Osteoblast (primary cell): ENCODE measurements at places on chromosomes 6 and 20. TPM values are rescaled to one million over a fixed set of nuclear protein-coding genes. Genes with fewer than 3 reads are reported as not detected.

GRCh38 chr6:166713434-166714186 is 86.6 kb upstream of the RPS6KA2 start:
- no peak for DNase-seq
- no peak overlapping the region for H3K4me3 ChIP-seq
- no peaks in the 10 kb centered on the region for H3K36me3 ChIP-seq
- H3K27me3 ChIP-seq = no peaks in the 10 kb centered on the region

Gene PACRG
- 0.59 and 1.4 TPM in 2 replicates for total RNA-seq

Gene EFCAB8
- 1.4 TPM in 1 of 2 replicates, not detected in the other for total RNA-seq

Gene SALL4
- 3.3 and 3.5 TPM in 2 replicates for total RNA-seq

GRCh38 chr6:170311696-170312095 is 5.1 kb downstream of the FAM120B start:
- H3K4me1 ChIP-seq = peaks cover 18% of the 10 kb centered on the region
- no peak for DNase-seq

Gene TOP1
- total RNA-seq = 9.4 and 10.5 TPM in 2 replicates

Gene BPIFB2
- not detected in 2 replicates for total RNA-seq

Gene HLA-G
- not detected in 2 replicates for total RNA-seq

DNA sequence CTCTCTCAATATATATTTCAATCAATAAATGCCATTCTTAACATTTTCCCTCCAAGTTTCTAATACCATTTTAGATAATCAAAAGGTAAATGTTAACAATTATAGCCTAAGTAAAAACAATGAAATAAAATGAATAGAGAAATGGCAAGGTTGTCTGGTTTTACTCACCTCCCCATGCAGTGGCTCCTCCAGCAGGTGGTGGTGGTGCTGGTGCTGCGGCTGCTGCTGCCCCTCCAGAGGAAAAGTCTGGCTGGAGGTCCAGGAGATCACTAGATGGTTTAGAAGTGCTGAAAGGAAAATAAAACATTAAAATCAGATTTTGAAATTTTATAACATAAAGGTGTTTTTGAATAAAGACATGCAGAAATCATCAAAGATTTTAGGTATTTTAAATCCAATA is 93.2 kb downstream of the PRSS35 start:
- no peaks in the 10 kb centered on the region for H3K27me3 ChIP-seq
- no peaks in the 10 kb centered on the region for H3K36me3 ChIP-seq
- DNase-seq = no peak
- H3K4me3 ChIP-seq = no peak overlapping the region
- no peak overlapping the region for H3K27ac ChIP-seq

GRCh38 chr6:156193381-156193780 is 583.8 kb upstream of the ARID1B start:
- no peak overlapping the region for H3K27ac ChIP-seq
- no peaks in the 10 kb centered on the region for H3K27me3 ChIP-seq
- no peaks in the 10 kb centered on the region for H3K36me3 ChIP-seq
- no peaks in the 10 kb centered on the region for H3K4me1 ChIP-seq

DNA sequence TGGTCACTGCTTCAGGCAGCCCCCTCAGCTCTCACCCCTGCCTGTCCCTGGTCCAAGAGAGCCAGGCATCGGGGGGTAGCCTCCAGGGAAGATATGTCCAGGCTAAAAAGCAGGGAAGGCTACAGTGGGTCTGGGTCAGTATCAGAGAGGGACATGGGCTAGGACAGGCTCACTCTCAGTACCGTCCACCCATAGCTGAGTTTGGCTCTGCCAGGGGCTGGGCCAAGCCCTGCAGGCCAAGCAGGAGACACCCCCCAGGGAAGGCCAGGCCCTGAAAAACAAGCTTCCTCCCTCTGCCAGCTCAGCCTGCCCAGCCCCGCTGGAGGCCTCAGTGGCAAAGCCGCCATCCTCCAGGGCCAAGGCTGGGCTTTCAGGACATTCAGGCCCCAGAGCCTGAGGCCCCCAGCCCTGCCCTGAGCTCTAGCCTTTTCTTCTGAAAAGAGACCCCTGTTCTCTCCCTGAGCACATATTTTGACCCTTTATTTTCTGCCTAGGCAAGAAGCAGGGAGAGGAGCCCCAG is 28.6 kb upstream of the TGM2 start:
- H3K27ac ChIP-seq = no peak overlapping the region
- H3K27me3 ChIP-seq = no peaks in the 10 kb centered on the region
- no peak overlapping the region for H3K4me3 ChIP-seq
- no peaks in the 10 kb centered on the region for H3K36me3 ChIP-seq
- DNase-seq = peak; percentile 34

DNA sequence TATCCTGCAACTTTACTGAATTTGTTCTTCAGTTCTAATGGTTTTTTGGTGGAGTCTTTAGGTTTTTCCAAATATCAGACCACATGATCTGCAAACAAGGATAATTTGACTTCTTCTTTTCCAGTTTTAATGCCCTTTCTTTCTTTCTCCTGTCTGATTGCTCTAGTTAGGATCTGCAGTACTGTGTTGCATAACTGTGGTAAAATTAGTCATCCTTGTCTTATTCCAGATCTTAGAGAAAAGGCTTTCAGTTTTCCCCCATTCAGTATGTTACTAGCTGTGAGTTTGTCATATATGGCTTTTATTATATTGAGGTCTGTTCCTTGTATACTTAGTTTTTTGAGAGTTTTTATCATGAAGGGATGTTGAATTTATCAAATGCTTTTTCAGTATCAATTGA is 4.3 kb downstream of the MICA start:
- peak; percentile 77 for DNase-seq
- H3K27me3 ChIP-seq = no peaks in the 10 kb centered on the region
- H3K4me3 ChIP-seq = no peak overlapping the region
- peaks cover 19% of the 10 kb centered on the region for H3K4me1 ChIP-seq

- H3K27me3 ChIP-seq = no peaks in the 10 kb centered on the region
- no peak overlapping the region for H3K27ac ChIP-seq
- no peak for DNase-seq
- H3K4me3 ChIP-seq = no peak overlapping the region
Measured at GRCh38 chr6:26319405-26320128, 45.4 kb upstream of the BTN3A2 start.

DNA sequence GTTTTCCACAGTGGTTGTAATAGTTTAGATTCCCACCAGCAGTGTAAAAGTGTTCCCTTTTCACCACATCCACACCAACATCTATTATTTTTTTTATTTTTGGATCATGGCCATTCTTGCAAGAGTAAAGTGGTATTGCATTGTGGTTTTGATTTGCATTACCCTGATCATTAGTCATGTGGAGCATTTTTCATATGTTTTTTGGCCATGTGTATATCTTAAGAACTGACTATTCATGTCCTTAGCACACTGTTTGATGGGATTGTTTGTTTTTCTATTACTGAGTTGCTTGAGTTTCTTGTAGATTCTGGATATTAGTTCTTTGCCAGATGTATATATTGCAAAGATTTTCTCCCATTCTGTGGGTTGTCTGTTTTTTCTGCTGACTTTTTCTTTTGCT is 820.1 kb downstream of the TENT5A start:
- H3K4me1 ChIP-seq = no peaks in the 10 kb centered on the region
- no peak overlapping the region for H3K4me3 ChIP-seq
- no peak for DNase-seq
- H3K27me3 ChIP-seq = no peaks in the 10 kb centered on the region
- H3K27ac ChIP-seq = no peak overlapping the region
- no peaks in the 10 kb centered on the region for H3K36me3 ChIP-seq

DNA sequence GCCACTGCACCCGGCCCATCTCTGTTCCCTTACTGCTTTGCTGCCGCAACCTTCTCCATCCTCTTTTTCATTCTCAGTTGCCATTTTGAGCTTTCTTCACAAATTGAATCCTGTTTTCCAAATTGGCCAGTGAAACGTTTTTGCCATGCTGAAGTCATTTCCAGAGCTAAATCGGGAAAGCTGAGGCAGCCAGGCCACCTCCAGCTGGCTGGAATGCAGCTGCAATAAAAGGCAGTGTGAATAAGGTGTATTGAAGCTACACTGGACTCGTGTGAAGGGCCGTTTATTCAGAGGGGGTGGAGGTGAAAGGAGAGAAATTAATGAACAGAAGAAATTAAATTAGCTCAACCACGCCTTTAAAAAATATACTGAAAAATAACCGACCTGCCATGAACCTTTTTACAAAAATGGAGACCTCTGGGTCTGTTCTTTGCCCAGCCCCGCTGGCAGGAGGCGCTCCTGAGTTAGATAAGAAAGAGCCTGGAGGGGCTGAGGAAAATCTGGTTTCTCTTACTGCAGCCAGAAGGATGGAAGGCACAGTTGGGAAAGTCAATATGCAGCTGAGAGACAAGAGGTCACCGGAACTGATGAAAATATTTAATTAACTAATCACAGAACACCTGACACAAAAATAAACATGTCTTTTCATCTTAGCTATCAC is 283.9 kb downstream of the FOXC1 start:
- H3K27me3 ChIP-seq = no peaks in the 10 kb centered on the region
- H3K4me1 ChIP-seq = peaks cover 13% of the 10 kb centered on the region
- no peak overlapping the region for H3K27ac ChIP-seq
- H3K36me3 ChIP-seq = no peaks in the 10 kb centered on the region

Gene C6orf141
- not detected in 2 replicates for total RNA-seq

GRCh38 chr20:10347086-10347880 is 86.7 kb downstream of the MKKS start:
- H3K4me3 ChIP-seq = no peak overlapping the region
- no peaks in the 10 kb centered on the region for H3K36me3 ChIP-seq
- peaks cover 17% of the 10 kb centered on the region for H3K4me1 ChIP-seq
- H3K27ac ChIP-seq = no peak overlapping the region
- no peaks in the 10 kb centered on the region for H3K27me3 ChIP-seq

- no peak overlapping the region for H3K4me3 ChIP-seq
- no peak for DNase-seq
- H3K27me3 ChIP-seq = no peaks in the 10 kb centered on the region
- H3K4me1 ChIP-seq = peaks cover 58% of the 10 kb centered on the region
- H3K27ac ChIP-seq = peak overlapping the region; percentile 77
- peaks cover 14% of the 10 kb centered on the region for H3K36me3 ChIP-seq
Measured at GRCh38 chr6:56951049-56951831, 3.7 kb upstream of the BEND6 start.

GRCh38 chr20:3046677-3047462 is 1.0 kb downstream of the MRPS26 start:
- H3K27ac ChIP-seq = peak overlapping the region; percentile 0
- H3K4me3 ChIP-seq = peak overlapping the region; percentile 94
- H3K4me1 ChIP-seq = peaks cover 11% of the 10 kb centered on the region
- DNase-seq = no peak
- H3K36me3 ChIP-seq = peaks cover 23% of the 10 kb centered on the region
- no peaks in the 10 kb centered on the region for H3K27me3 ChIP-seq
